ENCODE measurements at places on chromosomes 1 and 21. TPM values are rescaled to one million over a fixed set of nuclear protein-coding genes. Genes with fewer than 3 reads are reported as not detected.
A peak's percentile ranks its signal among the peaks of the same experiment; 100 is the strongest.

DNA sequence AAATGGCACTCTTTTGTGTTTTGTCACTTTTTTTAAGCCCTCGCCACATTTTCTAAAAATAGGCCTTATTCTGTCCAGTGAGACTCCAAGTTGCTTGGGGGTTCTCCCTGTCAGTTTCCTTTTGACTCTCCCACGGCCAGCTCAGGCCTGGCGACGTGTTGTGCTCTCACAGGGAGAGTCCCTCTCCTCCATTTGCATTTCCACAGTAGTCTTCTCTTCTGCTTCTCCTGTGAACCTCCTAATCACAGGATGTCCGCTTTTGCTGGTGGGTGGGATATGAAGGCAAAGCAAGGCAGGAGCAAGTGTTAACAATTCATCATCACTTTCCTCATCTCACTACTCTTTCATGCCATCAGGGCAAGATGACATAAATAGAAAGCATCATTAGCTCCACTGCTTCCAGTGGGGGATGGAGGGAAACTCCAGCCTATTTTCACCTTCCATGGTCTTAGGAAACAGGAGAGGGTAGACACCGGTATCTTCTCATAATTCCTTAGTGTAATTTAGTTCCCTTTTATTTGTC lies 99.8 kb downstream of the INTS7 start:
- no peak for DNase-seq

DNA sequence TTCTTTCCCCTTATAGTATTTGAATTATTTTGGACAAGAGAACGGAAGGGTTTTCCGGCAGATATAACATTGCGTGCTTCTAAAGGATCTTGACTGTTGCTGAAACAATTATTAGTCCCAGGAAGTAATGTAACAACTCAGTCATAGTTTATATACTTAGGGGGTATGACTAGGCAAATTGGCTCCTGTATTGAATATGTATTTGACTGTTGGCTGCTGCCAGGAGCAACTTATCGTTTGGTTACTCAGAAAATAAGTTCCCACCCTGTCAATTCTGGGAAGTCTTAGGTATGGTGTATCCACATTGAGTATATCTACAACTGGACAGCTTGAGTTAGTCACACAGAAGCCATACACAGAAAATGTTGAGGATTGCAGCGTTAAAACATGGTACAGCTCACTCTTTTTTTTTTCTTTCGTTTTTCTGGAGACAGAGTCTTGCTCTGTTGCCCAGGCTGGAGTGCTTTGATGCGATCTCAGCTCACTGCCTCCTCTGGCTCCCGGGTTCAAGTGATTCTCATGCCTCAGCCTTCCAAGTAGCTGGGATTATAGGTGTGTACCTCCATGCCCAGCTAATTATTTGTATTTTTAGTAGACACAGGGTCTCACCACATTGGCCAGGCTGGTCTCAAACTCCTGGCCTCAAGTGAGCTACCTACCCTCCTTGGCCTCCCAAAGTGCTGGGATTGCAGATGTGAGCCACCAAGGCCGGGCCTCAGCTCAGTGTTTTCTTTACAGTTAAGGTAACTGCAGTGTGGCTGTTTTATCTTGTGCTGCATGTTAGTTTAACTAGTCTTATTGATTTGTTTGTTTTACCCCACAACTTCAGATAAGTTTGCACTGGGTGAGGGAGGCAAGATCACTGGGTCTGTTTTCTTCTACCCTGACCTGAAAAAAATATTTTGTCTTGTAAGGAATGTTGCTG lies 10.2 kb downstream of the SMAP2 start:
- no peak for DNase-seq

GRCh38 chr1:71413441-71414175 lies 332.8 kb upstream of the ZRANB2 start:
- no peak for DNase-seq

DNA sequence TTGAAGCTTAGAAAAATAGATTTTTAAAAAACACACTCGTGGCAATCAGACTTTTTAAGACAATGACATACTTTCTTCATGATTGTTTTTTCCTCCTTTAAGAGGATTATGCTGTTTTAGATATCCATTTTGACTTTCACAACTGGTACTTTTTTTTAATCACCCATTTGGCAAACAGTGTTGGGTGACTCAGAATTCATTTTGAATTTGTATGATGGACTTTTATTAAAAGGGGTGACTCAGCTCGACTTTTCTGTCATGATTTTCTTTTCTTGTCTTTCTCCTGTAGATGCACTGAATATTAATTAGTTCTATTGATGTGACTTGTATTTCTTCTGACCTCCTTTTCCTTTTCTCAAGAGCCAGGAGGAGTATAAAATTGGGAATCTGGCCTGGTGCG lies 44.7 kb downstream of the FMN2 start:
- DNase-seq, result peak; percentile 72

DNA sequence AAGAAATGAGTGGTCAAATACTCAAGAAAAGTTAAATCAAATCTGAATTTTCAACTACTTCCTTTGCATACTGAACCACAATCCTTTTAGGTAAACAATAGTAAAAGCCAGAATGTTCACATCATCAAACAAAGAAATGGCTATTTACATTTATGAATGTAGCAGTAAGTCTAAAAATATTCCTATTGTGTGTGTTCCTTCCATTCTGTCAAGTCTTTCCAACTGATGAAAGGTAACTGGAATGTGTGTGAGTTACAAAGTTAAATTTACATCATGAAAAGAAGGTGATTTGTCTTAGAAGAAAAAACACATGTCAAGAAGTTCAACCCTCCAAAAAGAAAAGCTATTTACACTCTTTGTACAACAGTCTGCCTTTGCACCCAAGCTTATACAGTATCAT lies 203.1 kb downstream of the SIPA1L2 start:
- peak; percentile 15 for DNase-seq

DNA sequence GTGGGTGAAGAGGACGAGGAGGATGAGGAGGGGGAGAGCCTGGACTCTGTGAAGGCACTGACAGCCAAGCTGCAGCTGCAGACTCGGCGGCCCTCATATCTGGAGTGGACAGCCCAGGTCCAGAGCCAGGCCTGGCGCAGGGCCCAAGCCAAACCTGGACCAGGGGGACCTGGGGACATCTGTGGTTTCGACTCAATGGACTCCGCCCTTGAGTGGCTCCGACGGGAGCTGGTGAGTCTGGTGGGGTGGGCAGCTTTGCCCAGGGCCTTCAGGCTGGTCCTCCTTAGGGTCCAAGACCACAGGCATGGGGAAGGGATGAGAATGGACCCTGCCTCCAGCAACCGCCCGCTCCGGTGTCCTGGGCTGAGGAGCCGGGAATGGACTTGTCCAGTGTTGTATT lies 430 bp downstream of the FAM167B start:
- DNase-seq, result no peak

WNT3A gene
- not detected for total RNA-seq

EPHX1 gene
- total RNA-seq, result 55.3 TPM

SYCP1 gene
- total RNA-seq, result not detected

WNT4 gene
- total RNA-seq, result not detected

DNM3 gene
- 3.1 TPM for total RNA-seq

SLC45A1 gene
- not detected for total RNA-seq

Data from M059J (cell line).